ENCODE measurements at places on chromosomes 4 and X. TPM values are rescaled to one million over a fixed set of nuclear protein-coding genes. Genes with fewer than 3 reads are reported as not detected.

DNA sequence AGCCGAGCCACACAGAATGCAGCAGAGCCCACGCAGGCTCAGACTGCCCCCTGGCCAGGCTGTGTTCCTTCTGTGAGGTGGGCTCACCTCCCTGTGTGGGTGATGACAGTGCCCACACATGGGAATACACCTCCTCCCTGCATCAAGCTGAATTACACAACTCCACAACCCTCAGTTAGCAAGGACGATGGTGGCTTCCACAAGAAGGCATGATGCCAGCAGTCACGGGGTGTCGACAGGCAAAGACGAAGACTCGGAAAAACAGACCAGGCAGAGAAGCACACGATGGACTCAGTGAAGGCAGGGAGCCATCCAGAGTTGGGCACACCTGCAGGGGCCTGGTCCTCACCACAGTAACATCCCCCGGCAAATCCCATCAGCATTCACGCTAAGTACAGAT lies 12.1 kb downstream of the LETM1 start:
- no peak for DNase-seq

DNA sequence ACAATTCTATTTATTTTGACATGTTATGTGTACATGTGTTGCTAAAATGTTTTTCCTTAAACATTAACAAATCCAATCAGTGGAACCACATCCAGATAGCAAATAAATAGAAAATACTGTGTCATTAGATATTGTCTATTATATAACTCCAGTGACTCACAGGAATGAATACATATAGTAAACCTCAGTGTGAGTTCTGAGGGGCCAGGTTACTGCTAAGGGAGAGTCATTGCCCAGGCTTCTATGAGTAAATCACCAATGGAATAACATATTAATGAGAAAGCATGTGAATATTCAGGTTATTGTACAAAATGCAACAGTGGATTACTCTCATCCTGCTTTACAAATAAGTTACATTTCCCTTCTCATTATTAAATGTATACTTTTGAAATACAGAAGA lies 27.2 kb downstream of the TACR3 start:
- DNase-seq, result no peak

GRCh38 chr4:113050371-113050755 lies 910 bp downstream of the ANK2 start:
- DNase-seq, result no peak

RNF128 gene
- total RNA-seq, result not detected

All from activated CD4-positive, alpha-beta memory T cell treated with anti-CD3 and anti-CD28 coated beads for 36 hours (primary cell).